NCI-H2029 treated with DMSO at 0.1 percent for 48 hours (cell line): ENCODE measurements at places on chromosomes 1 and 21.

GRCh38 chr1:180577361-180577760 is 18.6 kb downstream of the OVAAL start:
- DNase-seq = no peak

GRCh38 chr1:184506481-184506880 is 119.7 kb downstream of the C1orf21 start:
- no peak for DNase-seq

DNA sequence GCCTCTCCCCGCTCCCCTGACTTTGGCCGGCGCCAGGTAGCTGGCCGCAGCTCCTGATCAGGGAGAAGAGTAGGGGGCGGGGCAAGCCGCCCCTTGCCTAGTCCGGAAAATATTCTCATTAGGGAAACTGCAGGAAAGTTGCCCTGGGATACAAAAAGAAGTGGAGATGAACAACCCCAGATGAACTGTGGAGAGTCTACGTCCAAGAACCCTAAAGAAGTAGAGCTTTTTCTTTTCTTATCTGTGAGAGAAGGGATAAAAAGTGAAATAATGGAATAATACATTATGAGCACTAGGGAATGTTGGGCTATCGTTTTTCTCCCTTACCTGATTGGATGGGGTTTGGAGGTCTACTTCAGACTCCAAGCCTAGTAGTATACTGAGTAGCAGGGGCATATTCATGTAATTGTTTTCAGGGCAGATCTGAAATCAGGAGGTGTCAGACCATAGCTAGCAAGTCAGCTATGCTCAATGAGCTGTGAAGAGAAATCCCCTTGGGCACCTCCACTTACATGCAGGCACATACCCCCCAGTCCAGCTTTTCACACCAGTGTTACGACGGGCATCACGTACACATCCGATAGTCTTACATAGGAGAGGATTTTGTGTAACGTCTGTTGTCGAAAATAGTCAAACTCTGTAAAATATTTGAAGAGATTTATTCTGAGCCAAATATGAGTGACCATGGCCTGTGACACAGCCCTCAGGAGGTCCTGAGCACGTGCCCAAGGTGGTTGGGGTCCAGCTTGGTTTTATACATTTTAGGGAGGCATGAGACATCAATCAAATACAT is 1.7 kb upstream of the DUSP10 start:
- DNase-seq = peak; percentile 49

- DNase-seq = no peak
Observed at GRCh38 chr1:186487163-186487562, 26.2 kb upstream of the PDC start.

- DNase-seq = no peak
Observed at GRCh38 chr1:212587016-212587887, 21.3 kb upstream of the ATF3 start.

GRCh38 chr1:12188115-12188514 is 21.3 kb downstream of the TNFRSF1B start:
- DNase-seq = no peak

DNA sequence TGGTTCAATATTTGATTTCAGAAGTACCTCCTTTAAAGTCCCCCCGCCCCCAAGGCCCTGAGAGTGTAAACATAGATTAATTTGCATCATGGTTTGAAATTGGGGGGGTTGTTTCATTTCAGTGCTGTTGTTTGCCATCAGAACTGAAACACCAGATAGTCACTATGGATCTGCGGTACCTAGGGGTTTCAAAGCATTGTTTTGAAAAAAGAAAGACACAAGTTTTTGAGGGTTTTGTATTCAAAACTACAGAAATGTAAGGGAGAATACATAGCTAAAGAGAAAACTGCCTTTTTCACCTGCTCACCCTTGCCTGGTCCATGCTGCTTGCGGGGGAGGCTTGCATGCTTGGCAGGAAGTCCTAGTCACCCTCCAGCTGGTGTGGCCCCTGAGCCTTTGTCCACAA is 59.3 kb downstream of the ACP6 start:
- no peak for DNase-seq

DNA sequence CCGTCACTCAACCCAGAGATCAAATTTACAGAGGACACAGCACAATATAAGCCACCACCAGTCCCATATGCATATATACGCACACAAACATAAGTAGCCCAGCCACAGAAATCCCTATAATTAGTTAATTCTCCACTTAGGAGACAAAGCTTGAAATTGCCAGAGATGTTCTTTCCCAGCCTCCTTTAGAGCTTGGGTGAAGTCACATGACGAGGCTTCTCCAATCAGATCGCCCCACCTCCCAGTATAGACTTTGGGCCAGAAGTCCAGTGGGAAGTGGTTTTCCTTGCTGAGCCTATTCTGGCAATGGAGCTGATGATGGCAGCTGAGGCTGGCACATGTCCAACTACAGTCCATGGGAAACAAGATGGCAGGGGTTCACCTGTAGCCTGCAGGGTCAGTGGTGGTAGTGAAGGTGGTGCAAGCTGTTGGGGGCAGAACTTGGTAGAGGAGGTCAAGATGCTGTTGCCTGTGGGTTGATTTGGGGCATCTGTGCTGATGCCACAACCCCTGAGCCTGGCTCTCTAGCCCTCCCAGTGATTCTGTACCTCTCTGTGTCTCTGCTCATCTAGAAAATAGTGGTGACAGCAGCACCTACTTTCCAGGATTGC is 535.9 kb downstream of the MATN1 start:
- no peak for DNase-seq

DNA sequence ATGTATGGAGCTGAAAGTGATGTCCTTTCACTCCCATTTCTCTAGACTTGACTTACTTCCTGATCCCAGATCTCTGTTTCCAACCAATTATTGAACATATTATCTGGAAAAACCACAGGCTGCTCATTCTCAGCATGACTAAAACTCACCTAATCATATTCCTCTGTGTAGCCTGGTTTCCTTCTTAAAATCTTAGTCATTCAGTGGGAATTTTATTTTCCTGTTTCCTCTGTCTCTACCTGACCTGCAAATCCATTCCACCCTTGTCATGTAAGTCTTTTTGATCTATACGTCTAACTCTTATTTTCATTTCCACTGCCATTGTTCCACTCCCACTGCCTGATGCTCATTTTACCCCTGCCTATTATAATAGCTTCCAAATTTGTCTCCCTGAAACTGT is 67.9 kb upstream of the APOBEC4 start:
- no peak for DNase-seq

DNA sequence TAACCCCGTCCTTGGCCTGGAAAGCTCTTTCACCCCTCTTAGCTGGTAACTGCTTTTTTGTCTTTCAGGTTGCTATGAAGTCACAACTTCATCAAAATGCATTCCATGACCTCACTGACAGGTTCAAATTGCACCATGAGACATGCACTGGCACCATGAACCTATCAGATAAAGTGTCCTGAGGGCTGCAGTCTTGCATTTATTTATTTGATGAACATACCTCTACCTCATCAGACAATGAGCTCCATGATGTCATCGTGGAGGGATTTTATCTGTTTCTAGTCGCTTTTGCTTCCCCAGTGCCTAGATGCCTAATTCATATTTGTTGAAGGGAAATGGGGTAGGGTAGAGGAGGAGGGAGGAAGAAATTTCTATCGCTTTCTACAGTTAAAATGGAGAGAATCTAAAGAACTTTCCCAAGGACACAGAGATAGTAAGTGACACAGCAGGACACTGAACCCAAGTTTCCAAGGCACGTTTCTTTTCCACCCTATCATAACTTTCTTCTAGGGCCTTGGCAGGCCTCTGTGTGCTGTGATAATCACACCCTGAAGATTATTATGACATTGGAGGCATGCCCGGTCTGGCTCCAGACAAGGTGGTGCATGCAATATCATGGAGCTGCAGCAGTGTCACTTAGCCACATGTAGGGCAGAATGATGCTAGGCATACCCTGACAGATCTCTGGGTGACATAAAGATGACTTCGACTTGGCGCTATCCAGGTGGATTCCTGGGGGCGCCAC is 69.5 kb downstream of the CD58 start:
- no peak for DNase-seq

DNA sequence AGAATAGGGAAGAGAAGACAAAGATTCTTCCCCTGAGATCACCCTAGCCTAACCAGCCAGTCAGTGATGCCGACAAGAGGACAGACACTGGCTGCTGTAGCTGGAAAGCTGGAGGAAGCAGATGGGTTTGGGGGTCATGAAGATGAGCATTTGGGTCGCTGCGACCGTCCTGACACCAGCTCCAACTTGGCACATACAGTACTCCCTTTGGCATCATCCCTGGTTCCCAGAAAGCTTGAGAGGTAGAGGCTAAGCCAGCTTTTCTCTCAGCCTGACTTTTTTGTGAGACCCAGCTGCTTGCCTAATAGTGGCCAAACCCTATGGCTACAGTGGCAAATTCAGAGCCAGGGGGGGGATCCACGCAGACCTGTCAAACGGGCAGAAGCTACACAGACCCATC is 43.0 kb upstream of the IKBKE start:
- DNase-seq = no peak

- peak; percentile 19 for DNase-seq
Observed at GRCh38 chr21:15060543-15061175, 4.1 kb downstream of the NRIP1 start.
